ENCODE measurements at places on chromosomes 11 and 22.

DNA sequence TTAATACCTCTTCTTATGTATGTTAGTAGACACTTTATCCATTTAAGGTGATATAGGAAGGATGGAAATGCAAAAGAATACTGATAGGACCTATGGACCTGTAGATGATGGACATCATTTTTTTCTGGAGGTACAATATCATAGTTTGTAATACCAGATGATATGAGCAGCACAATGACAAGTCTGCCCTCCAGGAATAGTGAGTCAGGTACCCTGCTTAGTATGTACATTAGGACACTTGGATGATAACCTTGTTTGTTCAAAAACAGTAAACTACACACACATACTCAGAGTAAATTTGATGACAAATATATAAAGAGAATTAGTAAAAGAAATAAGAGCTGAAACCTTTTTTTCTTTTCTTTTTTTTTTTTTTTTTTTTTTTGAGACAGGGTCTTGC is 58.7 kb upstream of the B3GNT6 start:
- no peak for DNase-seq

GRCh38 chr11:720642-721246 is 14.7 kb downstream of the EPS8L2 start:
- DNase-seq, result no peak

DNA sequence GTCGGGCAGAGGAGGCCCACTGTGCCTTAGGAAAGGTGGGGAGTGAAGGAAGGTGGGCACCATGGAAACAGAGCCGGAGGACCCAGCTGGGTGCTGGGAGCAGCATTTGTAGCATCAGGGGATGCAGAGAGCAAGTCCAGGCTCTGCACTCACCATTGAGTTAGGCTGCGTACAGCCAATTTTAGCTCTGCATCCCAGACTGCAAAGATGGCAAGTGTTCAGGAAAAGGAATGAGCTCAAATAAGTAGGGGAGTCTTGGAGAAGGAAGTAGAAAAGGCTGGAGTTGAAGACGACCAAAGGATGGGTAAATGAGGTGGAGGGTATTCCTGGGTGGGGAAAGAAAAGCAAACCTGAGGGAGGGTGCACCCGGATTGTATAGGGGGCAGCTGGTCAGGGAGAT is 31.6 kb upstream of the ETS1 start:
- no peak for DNase-seq

GRCh38 chr22:34294986-34295385 is 374.7 kb upstream of the LARGE1 start:
- DNase-seq, result no peak

GRCh38 chr11:7257724-7258123 is 6.0 kb downstream of the SYT9 start:
- DNase-seq, result no peak

DNA sequence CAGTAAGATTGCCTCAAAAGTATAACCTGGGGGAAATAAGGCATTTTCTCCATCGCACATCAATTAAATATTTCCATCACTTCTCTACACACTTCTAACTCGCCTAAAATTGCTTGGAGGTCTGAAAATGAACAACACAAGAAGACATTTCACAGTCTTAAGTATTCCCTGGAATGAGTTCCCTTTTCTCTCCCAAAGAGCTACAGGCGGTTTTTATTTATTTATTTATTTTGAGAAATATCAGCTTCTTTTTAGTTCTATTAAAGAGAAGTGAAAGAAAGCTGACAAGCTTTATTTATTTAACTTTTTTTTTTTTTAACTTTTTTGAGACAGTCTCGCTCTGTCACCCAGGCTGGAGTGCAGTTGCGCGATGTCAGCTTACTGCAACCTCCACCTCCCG is 11.5 kb upstream of the PARVB start:
- no peak for DNase-seq

- DNase-seq, result no peak
These were observed 253.7 kb upstream of the B3GAT1 start for GRCh38 chr11:134665571-134666270.

DNA sequence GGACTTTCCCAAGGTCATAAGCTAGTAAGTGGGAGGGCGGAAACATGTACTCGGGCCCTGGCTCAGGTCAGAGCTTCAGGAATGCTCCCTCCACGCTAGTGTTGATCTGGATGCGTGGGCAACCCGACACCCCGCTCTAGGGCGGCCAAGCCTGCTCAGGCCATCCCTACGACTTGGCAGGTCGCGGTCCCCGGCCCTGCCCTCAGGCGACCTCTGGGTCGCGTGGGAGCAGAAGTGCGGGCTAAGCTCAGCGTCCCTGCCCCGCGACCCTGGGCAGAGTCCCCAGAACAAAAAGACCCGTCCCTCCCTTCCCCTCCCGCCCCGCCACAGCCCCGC is 781 bp upstream of the TEF start:
- no peak for DNase-seq

DNA sequence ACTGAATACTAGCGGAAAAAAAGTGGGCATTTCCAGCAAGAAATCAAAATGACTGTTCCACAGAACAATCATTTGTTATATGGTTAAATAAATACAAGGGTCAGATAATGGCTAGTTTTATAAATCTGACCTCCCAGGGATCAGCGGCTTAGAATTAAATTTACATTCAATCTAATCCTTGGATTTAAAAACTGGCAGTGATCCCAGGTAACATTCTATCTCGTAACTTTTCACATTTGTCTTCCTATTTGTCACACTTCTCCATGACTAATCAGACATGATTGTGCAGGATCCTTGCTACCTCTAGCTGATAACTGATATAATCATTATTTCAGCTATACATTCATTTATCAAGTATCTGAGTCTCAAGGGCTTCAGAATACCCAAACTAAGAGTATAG is 2.9 kb upstream of the MMP3 start:
- no peak for DNase-seq

DNA sequence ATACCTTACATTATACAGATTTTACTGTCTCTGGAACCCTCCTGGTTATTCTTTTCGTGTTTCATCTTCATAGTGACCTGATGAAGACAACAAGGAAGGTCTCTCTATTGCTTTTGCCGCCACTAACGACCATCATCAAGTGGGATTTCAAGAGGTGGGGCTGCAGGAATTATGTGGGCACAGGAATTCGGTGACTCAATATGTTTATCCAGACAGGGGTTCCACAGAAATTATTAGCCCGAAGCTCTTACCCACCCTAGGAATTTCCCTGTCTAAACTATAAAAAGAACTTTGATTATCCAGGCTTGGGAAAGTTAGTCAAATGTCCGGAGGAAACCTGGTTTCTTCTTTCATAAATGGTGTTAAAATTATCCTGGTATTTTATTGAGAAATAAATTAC is 566.8 kb upstream of the TENM4 start:
- DNase-seq, result no peak

DNA sequence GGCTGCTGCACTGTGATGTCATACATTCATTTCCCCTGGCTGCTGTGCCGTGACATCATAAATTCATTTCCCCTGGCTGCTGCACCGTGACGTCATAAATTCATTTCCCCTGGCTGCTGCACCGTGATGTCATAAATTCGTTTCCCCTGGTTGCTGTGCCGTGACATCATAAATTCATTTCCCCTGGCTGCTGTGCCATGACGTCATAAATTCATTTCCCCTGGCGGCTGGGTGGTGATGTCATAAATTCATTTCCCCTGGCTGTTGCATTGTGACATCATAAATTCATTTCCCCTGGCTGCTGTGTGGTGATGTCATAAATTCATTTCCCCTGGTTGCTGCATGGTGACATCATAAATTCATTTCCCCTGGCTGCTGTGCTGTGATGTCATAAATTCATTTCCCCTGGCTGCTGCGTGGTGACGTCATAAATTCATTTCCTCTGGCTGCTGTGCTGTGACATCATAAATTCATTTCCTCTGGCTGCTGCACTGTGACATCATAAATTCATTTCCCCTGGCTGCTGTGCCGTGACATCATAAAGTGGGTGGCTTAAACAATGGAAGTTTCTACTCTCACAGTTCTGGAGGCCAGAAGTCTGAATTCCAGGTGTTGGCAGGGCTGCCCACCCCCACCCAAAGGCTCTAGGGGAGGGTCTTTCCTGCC is 301.1 kb downstream of the SHANK2 start:
- DNase-seq, result no peak

DNA sequence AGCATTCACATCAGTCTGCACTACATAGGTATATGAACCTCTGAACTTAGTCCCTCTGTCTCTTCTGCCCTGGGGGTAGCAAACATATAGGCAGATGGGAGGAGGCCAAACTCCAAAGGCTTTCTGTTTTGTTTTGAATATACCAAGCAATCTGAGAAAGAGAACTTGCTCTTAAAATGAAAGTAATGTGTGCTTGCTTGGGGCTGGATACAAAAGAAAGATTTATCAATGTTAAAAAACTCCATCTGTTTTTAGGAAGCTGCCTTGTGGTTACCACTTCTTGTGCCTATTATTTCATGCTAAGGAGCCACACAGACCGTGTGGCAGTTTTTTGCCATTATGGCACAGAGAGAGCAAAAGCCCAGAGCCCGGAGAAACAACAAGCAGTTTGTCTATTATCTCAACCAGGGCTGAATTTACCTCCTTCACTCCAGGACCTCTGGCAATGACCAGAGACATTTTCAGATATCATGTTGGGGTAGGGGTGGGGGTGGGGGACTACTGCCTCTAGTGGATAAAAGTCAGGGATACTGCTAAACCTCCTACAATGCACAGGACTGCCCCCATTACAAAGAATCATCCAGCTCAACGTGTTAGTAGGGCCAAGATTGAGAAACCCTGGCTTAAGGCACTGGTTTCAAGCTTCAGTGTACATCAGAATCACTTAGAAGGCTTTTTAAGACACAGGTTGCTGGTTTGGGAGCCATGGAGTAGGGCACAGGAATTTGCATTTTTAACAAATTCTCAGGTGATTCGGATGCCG is 124.2 kb downstream of the APIP start:
- DNase-seq, result no peak

DNA sequence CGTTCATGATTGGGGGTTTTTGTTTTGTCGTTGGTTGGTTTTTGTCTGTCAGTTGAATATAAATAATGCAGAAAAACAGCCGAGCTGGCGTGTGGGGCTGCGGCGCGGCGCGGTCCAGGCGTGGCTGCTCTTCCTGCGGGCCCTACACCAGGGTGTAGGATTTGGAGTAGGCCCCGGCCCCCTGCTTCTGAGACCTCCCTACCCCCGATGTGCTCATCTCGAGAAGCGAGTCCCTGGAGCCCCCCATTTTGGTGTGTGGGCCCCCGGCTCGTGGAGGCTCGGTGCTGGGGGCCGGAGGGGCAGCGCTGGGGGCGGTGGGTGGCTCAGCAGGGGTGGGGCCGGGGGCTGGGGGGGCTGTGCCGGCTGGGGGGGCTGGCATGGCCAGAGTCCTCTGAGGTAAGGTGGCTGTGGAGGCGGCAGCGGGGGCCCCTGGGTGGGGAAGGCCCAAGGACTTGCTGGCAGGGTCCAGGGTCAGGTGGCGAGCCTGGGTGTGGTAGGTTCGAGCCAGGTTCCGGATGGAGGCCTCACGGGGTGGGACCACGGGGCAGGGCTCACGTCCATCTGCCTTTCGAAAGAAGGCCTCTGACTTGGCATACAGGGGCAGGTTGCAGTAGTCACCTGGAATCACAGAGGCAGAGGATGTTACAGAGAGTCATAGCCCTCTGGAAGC is 100.7 kb downstream of the CEP164 start:
- DNase-seq, result no peak

GRCh38 chr11:10441091-10441490 is 14.0 kb upstream of the AMPD3 start:
- no peak for DNase-seq

- DNase-seq, result no peak
These were observed 32.8 kb downstream of the OSBPL5 start for GRCh38 chr11:3132271-3132781.

DNA sequence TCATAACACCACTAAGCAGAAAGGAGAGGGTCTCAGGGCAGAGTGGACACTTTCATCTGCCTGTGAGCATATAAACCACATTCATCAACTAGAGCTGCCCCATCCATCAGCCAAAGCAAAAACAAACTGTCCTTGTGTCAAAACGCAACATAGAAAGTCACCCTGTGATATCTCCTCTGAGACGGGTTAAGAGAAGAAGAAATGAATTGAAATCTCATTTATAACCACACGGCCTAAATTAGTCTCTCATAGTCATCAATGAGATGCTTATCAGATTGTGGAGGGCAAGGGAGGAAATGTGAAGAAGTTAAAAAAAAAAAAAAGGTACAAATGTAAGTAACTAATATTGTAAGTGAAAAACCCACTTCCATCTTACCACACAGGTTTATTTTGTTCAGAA is 75.7 kb downstream of the SIK3 start:
- no peak for DNase-seq

- no peak for DNase-seq
These were observed 177.4 kb upstream of the BLID start for GRCh38 chr11:122293296-122294023.

DNA sequence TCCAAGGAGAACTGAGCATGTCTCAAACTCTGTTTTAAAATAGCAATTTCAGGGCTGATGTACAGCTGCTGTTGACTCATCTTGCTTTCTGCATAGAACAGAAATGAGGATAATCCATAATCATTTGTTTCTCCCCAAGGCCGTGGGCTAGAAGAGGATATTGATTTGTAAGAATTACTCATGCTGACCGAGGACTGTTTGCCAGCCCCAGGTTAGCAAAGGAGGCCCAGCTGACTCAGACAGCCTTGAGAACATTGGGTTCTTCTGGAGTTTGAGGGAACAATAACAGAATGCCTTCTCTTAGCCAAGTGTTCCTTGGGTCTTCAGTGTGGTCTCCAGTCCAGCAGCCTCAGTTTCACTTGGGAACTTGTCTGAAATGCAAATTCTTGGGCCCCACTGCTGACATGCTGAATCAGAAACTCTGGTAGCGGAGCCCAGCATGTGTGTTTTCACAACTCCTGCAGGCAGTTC is 92.0 kb downstream of the ZC3H12C start:
- DNase-seq, result no peak

DNA sequence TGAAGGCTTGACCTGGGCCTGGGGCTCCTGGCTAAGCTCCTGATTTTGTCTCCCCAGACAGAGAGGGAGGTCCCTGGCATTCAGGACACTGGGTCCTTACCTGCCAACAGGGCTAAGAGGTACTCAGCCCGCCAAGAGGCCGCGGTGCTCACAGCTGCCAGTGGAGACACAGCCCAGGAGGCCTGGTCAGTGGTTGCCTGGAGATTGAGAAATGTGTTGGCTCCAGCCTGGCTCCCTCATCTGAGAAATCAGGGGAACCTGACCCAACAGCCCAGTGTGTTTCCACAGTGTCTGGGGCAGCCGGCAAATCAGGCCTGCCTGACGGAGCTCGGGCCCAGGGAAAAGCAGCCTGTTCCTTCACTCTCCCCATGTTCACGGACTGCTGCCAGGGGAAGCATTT is 79.4 kb upstream of the NAV2 start:
- no peak for DNase-seq

DNA sequence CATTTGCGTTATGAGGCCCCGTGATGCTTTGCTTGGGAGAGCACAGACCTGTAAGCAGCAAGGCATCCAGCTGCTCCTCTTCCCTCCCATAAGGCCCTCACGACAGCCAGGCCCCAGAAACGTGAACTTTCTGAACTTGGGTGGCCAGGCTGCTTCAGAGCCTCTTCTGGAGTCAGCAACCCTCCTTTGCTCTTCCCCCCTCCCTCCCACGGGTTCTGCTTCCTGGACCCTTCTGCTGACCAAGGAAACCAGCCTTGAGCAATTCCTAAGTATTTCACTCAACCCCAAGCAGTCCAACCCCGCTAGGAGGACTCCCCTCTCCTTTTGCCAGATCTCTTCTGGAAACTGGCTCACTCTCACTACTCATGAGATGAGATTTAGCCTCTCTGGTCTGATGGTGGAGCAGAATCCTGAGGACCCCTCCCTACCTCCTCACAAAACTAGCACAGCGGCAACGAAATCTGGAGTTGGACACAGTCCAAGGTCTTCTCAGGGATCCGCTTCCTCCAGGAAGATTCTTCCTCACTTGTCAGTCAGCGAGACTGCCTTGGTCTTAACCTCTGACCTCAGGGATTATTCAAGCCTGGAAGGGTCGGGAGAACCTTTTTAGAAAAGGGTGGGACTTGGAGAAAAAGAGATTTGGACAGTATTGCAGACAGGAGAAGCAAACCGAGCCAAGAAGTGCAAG is 86.2 kb downstream of the UBASH3B start:
- no peak for DNase-seq
